ENCODE measurements at places on chromosomes 4 and X.
A peak's percentile ranks its signal among the peaks of the same experiment; 100 is the strongest.

DNA sequence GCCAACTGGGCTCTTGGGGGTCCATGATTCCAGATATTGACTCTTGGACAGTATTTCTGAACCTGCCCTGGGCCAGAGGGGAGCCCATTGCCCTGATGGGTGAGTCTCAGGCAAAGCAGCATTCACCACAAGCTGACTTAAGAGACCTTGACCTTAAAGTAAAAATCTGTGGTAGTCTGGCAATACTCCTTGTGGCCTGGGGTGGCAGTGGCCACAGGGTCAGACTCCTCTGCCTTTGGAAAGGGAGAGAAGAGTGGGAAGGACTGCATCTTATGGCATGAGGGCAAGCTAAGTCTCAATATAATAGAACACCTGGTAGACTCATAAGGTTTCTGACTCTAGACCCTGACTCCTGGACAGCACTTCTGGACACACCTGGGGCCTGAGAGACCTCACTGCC is 340.3 kb upstream of the MAD2L1 start:
- DNase-seq: no peak

DNA sequence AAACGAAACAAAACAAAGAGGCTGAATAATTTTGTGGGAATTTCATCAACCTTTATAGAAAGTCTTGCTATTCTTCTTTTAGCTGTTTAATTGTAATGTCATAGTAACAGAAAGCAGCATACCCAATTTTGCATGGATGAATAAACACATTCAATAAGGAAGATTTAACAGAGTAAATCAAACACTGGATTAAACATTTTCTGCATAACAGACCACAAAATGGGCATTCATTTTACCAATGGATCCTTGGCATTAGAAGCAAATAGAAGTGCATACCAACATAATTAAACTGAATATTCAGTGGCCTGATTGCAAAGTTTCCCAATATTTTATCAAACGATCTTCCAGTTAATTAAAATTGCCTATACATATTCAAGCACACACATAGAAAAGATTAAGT is 4.4 kb upstream of the CHM start:
- DNase-seq: no peak

GRCh38 chr4:147354237-147354636 is 126.7 kb upstream of the EDNRA start:
- no peak for DNase-seq

DNA sequence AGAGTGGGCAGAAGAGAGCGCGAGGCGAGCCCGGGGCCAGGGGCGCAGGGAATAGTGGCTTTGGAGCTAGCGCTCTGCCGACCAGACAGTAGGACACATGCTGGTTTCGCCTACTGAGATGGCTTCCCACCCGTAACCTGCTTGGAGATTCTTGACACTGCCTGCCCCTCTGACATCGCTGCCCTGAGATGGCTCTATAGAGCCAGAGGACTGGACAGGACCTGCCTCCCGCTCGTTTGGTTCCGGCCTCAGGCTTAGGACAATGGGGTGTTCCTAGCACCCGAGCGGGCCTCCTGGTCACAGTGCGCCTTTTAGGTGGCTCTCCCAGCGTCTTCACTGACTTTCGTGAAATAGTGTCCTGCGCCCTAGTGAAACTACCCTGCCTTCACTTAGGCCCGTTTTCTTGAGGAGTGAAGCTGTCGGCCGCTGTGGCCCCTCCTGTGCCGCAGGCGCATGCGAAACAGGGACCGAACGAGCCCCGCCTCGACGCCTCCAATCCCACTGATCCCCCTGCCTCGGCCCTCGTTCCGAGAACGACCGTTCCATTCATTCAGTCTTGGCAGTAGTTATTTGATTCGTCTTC is 608 bp downstream of the TAF1 start:
- DNase-seq: peak; percentile 19

DNA sequence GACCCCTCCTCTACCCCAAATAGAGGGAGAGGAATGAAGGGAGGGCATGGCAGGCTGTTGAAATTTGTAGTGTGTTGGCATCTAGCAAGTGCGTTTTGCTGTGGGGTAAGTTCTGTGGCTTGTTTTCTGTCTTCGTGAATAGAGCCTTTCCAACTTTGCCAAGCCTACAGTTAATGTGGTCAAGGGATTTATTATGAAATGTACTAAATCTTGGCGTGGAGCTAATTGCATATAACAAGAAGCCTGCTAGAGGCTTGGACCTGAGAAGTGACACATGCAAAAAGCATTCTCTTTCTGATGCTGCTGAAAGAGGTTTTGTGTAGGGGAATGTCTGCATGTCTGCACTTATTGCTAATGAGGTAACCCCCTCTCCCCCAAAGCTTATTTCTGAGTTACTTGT is 132.2 kb downstream of the BMPR1B start:
- DNase-seq: no peak

DNA sequence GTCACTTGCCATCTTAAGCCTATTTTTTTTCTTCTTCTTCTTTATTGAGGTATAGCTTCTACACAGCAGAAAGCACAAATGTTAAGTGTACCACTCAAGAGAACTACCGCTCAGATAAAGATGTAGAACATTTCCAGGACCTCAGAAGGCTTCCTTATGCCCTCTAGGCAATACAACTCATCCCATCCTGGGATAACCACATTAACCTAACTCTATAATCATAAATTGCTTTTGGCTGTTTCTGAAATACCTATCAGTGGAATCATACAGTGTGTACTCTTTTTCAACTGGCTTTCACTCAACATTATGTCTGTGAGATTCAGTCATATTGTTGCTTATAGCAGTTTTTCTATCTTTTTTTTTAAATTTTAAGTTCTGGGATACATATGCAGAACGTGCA is 51.7 kb downstream of the ARFIP1 start:
- no peak for DNase-seq

- DNase-seq: no peak
These were observed 195.0 kb upstream of the S100G start for GRCh38 chrX:16454926-16455325.

DNA sequence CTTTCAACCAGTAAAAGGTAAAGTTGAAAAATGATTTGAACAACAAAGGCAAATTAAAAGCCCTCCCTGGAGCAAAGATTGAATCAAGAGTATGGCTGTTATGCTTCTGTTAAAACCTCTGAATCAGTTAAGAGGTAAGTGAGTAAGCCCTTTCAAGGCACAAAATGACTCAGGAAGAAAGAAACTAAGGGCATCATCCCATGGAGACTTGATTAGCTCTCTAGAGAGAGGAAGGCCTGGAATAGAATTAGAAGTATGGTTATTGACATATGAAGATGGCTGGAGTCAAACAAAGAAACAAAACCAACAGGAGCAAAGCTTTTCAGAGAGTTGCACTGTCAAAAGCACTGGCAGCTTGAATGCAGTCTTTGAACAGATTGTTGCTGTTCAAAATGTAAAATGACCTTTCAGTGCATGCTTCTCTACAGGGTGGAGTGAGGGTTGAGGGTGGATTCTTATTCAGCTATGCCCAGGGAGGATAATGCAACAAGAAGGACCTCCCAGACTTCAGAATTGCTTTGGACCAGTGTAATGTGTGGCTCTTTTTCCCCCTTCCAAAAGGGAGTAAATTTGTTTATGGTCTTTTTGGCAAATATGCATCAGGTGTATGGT is 365.5 kb downstream of the GBA3 start:
- DNase-seq: no peak

GRCh38 chr4:80471756-80472155 is 136.2 kb downstream of the CFAP299 start:
- DNase-seq: no peak

Measured in activated CD4-positive, alpha-beta T cell treated with anti-CD3 and anti-CD28 coated beads, Interleukin-2, amount 50 U/mL, for 16 hours (primary cell).